Type B pancreatic cell (in vitro differentiated cells): ENCODE measurements at places on chromosomes 7 and 10. TPM values are rescaled to one million over a fixed set of nuclear protein-coding genes. Genes with fewer than 3 reads are reported as not detected.

DNA sequence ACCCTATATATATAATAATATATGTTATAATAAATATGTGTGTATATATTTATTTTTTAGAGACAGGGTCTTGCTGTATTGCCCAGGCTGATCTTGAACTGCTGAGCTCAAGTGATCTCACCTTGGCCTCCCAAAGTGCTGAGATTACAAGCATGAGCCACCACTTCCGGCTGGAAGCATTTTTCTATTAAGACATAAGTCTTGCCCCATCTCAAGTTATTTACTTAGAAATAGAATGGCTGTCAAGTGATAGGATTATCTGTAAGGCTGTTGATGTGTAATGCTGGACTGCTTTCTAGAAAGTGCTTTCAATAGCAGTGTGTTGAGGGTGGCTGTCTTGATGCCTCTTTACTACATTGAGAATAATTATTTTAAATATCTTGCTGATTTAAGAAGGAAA is 65.2 kb downstream of the ZMYND11 start:
- no peak for DNase-seq
- H3K36me3 ChIP-seq, result no peaks in the 10 kb centered on the region
- H3K4me1 ChIP-seq, result no peaks in the 10 kb centered on the region
- H3K27me3 ChIP-seq, result no peaks in the 10 kb centered on the region
- H3K4me3 ChIP-seq, result no peak overlapping the region
- no peak overlapping the region for H3K27ac ChIP-seq

The AS3MT gene
- total RNA-seq, result 4.2 and 4.9 TPM in 2 replicates

DNA sequence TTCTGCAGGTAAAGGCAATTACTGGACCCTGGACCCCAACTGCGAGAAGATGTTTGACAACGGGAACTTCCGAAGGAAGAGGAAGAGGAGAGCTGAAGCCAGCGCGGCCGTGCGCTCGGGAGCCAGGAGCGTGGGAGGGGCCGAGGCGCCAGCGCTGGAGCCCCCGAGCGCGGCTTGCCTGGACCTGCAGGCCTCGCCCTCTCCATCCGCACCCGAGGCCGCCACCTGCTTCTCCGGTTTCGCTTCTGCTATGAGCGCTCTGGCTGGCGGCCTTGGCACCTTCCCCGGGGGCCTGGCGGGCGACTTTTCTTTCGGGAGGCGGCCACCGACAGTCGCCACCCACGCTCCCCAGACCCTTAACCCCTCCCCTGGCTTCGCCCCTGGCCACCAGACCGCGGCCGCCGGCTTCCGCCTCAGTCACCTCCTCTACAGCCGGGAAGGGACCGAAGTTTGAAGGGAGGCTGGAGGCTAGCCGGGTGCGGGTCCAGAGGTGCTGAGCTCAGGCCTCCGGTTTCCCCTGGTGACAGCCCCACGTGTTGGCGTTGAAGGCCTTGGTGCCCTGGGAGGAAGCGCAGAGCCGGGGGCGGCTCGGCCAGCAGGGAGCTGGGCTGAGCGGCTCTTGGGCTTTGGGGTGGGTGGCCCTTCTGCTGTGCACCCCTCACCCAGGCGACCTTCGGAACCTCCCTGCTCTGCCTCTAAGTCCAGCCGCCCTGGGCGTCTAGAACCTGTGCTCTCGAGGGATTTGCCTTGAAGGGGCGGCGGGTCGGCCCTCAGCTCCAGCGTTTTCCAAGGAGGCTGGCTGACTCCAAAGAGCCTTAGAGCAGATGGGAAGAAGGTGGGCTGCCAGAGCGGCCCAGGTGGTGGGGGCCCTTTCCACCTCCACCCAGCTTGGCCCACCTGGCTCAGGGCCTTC is 1.8 kb downstream of the FOXI2 start:
- H3K27ac ChIP-seq, result no peak overlapping the region
- H3K27me3 ChIP-seq, result peaks cover 83% of the 10 kb centered on the region
- H3K36me3 ChIP-seq, result no peaks in the 10 kb centered on the region
- peaks cover 7% of the 10 kb centered on the region for H3K4me1 ChIP-seq
- H3K4me3 ChIP-seq, result peak overlapping the region; percentile 74

DNA sequence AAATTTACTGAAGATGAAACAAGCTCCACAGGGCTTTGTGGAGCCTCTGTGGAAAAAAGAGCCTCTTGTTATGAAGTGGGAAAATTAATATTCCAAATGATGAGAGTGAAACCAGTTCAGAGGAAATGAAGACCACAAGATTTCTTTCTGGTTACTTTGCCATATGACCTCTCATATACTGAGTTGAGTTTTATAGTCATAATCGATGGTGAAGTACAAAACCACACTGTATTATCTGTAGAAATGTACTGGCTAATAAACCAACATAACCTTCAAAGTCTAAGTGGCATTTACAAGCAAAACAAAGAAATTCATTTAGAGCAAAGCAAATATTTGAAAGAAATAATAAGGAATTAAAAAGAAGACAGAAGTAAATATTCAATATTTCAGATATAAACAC is 662.6 kb upstream of the ZWINT start:
- no peaks in the 10 kb centered on the region for H3K36me3 ChIP-seq
- H3K4me1 ChIP-seq, result no peaks in the 10 kb centered on the region
- H3K27ac ChIP-seq, result no peak overlapping the region
- no peaks in the 10 kb centered on the region for H3K27me3 ChIP-seq
- H3K4me3 ChIP-seq, result no peak overlapping the region
- DNase-seq, result no peak

GRCh38 chr10:80697926-80698325 is 160.2 kb downstream of the SH2D4B start:
- H3K36me3 ChIP-seq, result no peaks in the 10 kb centered on the region
- H3K4me3 ChIP-seq, result no peak overlapping the region
- DNase-seq, result no peak
- no peak overlapping the region for H3K27ac ChIP-seq
- no peaks in the 10 kb centered on the region for H3K27me3 ChIP-seq
- H3K4me1 ChIP-seq, result peaks cover 46% of the 10 kb centered on the region

GRCh38 chr7:131211500-131211899 is 116.2 kb upstream of the MKLN1 start:
- H3K27me3 ChIP-seq, result peaks cover 5% of the 10 kb centered on the region
- DNase-seq, result no peak
- H3K4me3 ChIP-seq, result no peak overlapping the region
- no peaks in the 10 kb centered on the region for H3K4me1 ChIP-seq
- no peaks in the 10 kb centered on the region for H3K36me3 ChIP-seq

The GPR15LG gene
- total RNA-seq, result 0.70 and 0.98 TPM in 2 replicates

- peaks cover 14% of the 10 kb centered on the region for H3K36me3 ChIP-seq
- H3K27me3 ChIP-seq, result no peaks in the 10 kb centered on the region
- no peaks in the 10 kb centered on the region for H3K4me1 ChIP-seq
- H3K4me3 ChIP-seq, result no peak overlapping the region
Measured at GRCh38 chr7:98202367-98203195, 8.7 kb upstream of the BHLHA15 start.

The LOXL4 gene
- 40.5 and 59.4 TPM in 2 replicates for total RNA-seq

The ZDHHC6 gene
- 29.8 and 42.2 TPM in 2 replicates for total RNA-seq

- H3K4me3 ChIP-seq, result no peak overlapping the region
- H3K27ac ChIP-seq, result peak overlapping the region; percentile 50
- H3K27me3 ChIP-seq, result no peaks in the 10 kb centered on the region
- peaks cover 32% of the 10 kb centered on the region for H3K4me1 ChIP-seq
- no peak for DNase-seq
- H3K36me3 ChIP-seq, result no peaks in the 10 kb centered on the region
Measured at GRCh38 chr7:95549818-95550529, 46.3 kb downstream of the PDK4 start.

DNA sequence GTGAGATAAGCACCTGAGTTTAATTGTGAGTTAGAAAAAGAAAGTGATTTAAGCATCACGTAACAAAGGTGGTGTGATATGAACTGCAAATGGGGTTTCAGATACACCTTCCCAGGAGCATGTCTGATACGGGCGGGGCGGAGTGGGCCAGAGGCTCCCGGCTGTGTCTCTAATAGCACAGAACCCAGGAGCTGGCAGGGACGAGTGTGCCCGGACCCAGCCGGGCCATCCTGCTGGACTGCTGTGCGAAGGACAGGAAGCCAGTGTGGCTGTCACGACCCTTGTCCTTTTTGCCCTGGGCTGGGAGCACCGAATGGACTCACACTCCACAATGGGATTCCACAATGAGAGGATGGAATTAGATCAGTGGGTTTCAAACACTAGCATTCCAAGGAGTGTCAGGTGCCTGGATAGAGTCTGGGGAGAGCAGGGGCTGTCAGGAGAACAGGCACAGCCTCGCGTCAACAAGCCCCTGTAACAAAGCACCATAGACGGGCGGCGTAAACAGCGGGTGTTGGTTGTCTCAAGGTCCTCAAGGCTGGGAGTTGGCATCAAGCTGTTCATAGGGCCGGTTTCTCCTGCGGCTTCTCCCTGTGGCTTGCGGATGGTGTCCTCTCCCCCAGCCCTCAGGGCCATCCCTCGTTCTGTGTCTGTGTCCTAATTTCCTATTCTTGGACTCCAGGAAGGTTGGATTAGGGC is 242.6 kb upstream of the PITRM1 start:
- peaks cover 13% of the 10 kb centered on the region for H3K27me3 ChIP-seq
- H3K27ac ChIP-seq, result peak overlapping the region; percentile 15

- H3K36me3 ChIP-seq, result no peaks in the 10 kb centered on the region
- DNase-seq, result peak; percentile 83
- H3K27ac ChIP-seq, result peak overlapping the region; percentile 75
Measured at GRCh38 chr7:2104107-2104710, 128.5 kb downstream of the MAD1L1 start.

DNA sequence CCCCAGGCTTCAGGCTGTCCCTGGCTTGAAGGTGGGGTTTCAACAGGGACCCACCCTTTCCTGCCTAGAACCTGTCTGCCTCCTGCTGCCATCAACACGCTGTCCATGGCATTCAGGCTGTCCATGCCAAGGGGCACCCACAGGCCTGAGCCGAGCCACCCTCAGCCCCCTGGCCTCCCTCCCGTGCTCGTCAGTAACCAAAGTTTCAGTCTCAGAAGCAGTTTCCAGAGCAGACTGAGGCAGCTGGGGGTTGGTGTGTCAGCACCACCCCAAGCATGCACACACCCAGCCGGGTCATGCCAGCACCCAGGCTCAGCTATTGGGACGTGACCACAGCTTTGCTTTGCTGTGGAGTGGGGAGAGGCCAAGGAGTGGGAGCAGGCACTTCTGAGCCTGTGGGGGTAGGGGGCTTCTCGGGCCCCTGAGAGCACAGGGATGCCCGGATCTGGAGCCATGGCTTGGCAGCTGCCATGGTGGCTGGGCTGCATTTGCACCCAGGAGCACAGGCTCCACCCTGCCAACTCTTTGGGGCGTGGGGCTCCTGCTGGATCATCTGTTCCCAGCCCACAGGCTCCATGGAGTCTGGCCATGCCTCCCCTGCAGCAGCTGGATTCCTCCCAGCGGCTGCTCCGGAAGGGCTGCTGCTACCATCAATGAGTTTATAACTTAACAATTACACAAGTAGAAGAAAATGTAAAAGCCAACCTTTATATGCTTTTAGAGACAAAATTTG is 314.5 kb upstream of the SEMA3C start:
- H3K27ac ChIP-seq, result no peak overlapping the region
- H3K36me3 ChIP-seq, result no peaks in the 10 kb centered on the region
- no peaks in the 10 kb centered on the region for H3K27me3 ChIP-seq
- DNase-seq, result no peak
- H3K4me1 ChIP-seq, result peaks cover 9% of the 10 kb centered on the region
- no peak overlapping the region for H3K4me3 ChIP-seq

DNA sequence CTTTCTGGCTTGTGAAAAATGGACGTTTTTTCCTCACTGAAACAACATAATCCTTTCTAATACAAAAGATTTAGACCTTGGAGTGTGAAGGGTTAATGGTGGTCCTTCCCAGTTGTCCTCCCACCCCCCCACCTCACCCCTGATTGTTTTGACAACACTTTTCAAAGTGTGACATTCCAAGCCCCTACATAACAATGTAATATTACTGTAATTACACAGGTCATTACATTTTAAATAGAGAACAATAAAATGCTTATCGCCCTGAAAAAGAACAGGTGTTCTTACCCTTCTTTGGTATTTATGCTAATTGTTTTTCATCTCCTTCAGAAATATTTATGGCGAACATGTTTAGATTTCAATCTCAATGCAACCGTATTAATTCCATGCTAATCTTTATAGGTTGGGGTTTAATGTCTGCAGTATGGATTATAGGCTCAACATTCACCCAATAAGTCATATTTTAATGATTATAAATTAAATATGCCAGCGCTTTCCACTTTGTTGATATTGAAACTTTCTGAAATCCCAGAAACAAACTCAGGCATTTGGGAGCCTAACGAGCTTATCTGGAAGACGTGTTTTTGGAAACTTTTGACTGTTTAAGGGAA is 5.0 kb downstream of the TCF7L2 start:
- H3K36me3 ChIP-seq, result peaks cover 13% of the 10 kb centered on the region
- peak overlapping the region; percentile 84 for H3K4me3 ChIP-seq
- DNase-seq, result no peak
- peaks cover 3% of the 10 kb centered on the region for H3K27me3 ChIP-seq

DNA sequence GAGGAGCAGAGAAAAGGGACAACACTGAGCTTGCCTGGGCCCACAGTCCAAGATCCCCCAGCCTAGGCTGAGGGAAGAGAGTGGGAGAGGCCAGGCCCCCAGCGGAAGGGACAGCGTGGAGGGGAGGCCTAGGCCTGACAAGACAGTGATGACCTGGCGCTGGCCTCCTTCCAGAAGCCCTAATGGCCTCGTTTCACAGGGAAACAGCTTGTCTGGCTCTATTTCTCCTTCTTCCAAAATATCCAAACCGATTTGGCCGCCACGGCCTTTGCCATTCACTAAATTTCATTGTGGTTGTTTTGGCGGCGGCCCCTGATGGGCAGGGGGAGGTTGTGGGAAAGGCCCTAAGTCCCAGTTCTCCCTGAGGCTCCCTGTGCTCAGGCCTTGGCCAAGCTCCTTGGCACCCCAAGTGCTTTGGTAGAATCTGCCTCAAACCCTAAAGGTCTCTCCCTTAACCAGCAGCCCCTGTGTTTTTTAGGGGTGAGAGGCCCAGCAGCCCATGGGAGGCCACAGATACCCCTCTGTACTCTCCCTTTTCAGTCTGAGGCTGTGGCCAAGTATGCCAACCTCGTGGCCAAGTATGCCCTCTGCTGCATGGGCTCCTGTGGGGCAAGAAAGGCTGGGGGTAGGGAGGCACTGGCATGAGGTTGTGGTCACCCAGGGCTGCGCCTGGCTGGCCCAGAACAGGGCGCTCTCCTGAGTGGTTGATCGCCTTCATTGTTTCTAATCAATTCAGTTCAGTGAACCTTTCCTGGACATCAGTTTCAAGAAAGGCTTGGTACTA is 37.3 kb downstream of the PAX2 start:
- H3K27ac ChIP-seq, result no peak overlapping the region
- H3K27me3 ChIP-seq, result peaks cover 54% of the 10 kb centered on the region
- no peaks in the 10 kb centered on the region for H3K36me3 ChIP-seq
- H3K4me3 ChIP-seq, result no peak overlapping the region

The HPSE2 gene
- total RNA-seq, result 0.10 and 19.8 TPM in 2 replicates

The NME8 gene
- 0.14 TPM in 1 of 2 replicates, not detected in the other for total RNA-seq

DNA sequence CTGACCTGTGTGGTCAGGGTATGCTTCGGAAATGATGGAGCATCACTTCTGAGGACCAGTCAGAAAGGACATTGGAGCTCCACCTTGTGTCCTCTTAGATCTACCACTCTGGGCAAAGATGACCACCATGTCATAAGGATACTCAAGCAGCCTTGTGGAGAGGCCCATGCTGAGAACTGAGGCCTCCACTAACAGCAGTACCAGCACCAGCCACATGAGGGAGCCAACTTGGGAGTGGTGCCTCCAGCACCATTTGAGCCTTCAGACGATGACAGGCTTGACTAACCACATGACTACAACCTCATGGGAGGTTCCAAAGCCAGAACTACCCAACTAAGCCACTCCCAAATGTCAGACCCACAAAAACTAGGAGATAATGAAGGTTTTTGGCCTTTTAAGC is 116.0 kb downstream of the NPTX2 start:
- no peak for DNase-seq
- no peak overlapping the region for H3K27ac ChIP-seq
- H3K4me3 ChIP-seq, result no peak overlapping the region
- peaks cover 9% of the 10 kb centered on the region for H3K4me1 ChIP-seq
- H3K36me3 ChIP-seq, result no peaks in the 10 kb centered on the region

- no peak for DNase-seq
- H3K4me3 ChIP-seq, result no peak overlapping the region
- H3K4me1 ChIP-seq, result peaks cover 26% of the 10 kb centered on the region
- H3K27me3 ChIP-seq, result peaks cover under 1% of the 10 kb centered on the region
Measured at GRCh38 chr10:78576276-78576675, 492.5 kb upstream of the ZMIZ1 start.
